ENCODE measurements at places on chromosomes 3 and 15. TPM values are rescaled to one million over a fixed set of nuclear protein-coding genes. Genes with fewer than 3 reads are reported as not detected.

The ELL3 gene
- 0.88 TPM for total RNA-seq

The BBX gene
- total RNA-seq, result 87.1 TPM

The TOP2B gene
- total RNA-seq, result 180 TPM

The SLC2A2 gene
- total RNA-seq, result not detected

The ZNF660 gene
- total RNA-seq, result 4.6 TPM

The SERINC4 gene
- total RNA-seq, result not detected

The GBE1 gene
- 11.8 TPM for total RNA-seq

The UROC1 gene
- total RNA-seq, result not detected

The SLC28A2 gene
- not detected for total RNA-seq

The DCUN1D1 gene
- total RNA-seq, result 62.0 TPM

The TLE3 gene
- total RNA-seq, result 36.7 TPM

The ABTB1 gene
- 107 TPM for total RNA-seq

The MORC1 gene
- not detected for total RNA-seq

The CMTM8 gene
- total RNA-seq, result 0.83 TPM

The SPESP1 gene
- total RNA-seq, result 0.43 TPM
